ENCODE measurements at places on chromosomes 16 and 17. TPM values are rescaled to one million over a fixed set of nuclear protein-coding genes. Genes with fewer than 3 reads are reported as not detected.

Gene C17orf78
- total RNA-seq = not detected

- no peak for DNase-seq
Observed at GRCh38 chr16:67241008-67241900, 6.0 kb downstream of the FHOD1 start.

- DNase-seq = no peak
Observed at GRCh38 chr17:41678907-41679739, 9.6 kb upstream of the EIF1 start.

DNA sequence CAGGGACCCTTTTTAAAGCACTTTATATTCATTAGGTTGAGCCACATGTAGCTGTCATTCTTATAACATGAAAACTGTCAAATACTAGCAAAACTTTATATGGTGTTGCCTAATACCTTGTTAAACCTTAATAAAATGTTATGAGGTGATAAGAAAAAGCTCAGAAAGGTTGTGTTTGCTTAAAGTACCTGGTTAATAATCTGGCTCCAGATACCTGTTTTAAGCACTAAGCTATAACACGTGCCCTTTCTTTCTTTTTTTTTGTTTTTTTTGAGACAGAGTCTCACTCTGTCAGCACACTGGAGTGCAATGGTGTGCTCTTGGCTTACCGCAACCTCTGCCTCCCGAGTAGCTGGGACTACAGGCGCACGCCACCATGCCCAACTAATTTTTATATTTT lies 58.9 kb upstream of the STAC2 start:
- DNase-seq = no peak

Gene PTGES3L
- total RNA-seq = 6.5 TPM

Gene MMP15
- total RNA-seq = 85.0 TPM

DNA sequence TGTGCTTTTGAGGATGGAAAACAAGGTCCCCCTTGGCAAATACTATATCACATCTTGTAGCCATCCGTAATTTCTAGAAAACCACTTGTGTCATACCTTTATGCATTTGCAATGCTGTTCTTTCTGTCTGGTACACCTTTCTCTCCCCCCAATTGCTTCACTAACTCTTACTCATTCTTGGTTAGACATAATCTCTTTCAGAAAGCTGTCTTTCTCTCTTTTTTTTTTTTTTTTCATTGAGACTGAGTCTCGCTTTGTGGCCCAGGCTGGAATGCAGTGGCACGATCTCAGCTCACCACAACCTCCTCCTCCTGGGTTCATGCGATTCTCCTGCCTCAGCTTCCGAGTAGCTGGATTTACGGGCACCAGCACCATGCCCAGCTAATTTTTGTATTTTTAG lies 94.9 kb upstream of the C17orf78 start:
- no peak for DNase-seq

Gene NEURL4
- 75.2 TPM for total RNA-seq

DNA sequence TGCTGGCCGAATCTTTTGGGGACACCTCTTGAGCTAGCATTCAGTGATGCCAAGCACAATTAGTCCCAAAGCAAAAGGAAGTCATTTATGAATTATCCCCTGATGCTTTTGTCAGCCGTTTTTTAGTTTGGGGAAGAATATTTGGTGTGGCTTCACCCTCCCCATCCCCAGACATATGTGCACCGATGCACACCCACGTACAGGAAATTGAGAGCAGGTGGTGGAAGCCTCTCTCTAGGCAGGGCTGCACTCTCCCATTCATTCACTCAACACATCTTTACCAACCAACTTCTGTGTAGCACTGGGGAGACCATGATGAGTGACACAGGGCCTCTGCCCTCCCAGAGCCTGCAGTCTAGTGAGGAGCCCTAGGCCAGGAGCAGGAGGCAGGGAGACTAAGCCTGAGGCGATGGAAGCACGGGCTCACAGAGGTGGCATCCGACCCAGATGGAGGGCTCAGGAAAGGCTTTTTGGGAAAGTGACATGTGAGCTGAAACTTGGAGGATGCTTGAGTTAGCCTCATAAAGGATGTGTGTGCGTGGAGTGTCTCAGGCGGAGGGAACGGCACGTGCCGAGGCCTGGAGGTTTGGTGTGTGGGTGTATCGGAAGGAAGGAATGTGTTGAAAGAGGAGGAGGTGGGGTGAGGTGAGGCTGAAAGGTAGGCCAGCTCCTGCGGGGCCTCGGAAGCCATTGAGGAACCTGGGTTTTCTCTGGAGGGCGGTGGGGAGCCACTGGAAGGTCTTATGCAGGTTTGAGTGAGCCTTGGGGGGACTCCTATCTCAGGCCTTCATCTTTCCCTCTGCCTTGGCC lies 43.8 kb downstream of the PSME3IP1 start:
- no peak for DNase-seq

DNA sequence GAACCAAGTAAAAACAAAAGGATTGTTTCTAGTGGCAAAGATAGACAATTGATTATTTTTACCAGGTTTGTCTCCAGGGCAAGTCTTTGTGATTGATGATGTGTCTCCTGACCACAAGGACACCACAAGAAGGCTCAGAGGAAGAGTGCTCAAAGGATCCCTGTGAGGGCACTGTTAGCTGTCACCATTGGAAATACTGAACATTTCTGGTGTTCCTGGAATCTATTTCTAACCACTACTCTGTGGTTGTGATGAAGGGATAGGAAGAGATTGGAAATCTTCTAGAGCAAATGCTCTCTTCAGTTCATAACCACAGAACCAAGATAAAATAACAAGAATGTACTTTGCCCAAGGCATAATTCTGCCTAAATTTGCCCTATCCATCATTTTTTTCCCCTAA lies 15.3 kb downstream of the RNF43 start:
- DNase-seq = no peak

Gene MYH2
- not detected for total RNA-seq

DNA sequence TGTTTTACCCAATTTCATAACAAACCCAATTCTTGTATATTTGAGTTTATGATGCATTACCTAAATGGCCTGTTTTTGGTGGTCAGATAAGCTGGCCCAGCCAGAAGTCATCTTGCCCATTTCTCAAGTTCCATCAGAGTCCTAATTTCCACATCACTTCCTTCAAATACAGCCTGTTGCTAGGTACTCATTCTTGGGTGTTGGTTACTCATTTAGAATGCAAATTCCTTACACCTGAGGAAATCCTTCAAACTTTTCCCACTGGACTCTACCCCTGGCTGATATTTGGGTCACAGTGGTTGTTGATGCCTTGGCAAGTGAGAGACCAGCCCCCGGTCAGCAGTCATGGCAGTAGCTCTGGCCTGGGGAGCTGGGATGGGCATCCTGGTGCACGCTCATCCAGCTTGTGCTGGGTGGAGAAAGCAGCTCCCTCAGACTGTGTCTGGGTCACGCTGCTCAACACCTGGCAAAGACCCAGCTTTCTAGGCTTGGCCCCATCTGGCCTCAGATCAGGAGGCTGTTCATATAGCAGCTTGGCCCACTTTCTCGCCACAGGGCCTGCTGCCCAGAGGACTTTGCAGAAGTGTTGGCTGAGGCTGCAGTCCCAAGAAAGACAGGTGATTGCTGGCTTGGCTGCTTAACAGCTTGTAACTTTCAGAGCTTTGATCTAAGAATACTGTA lies 25.8 kb downstream of the WSB1 start:
- DNase-seq = no peak

GRCh38 chr17:4584917-4585637 lies 748 bp downstream of the SMTNL2 start:
- no peak for DNase-seq

Gene TSPAN10
- 4.0 TPM for total RNA-seq

Gene RUSF1
- total RNA-seq = 65.7 TPM

Gene ABI3
- not detected for total RNA-seq

DNA sequence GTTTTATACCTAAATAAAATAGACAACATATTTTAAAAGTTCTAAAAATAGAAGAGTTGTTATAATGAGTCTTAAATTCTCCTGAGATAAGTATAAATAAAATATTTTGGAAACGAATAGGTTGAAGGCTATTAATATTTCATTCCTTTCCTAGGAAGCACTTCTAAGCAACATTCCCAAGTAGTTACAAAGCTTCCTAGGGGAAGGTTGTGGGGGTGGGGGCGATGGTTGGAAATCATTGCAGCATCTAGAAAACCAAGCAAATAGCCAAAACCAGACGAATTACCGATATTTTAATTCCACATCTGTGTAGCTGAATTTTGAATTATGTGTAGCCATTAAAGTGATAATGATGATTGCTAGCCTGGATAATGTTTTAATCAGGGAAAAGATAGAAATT lies 26.9 kb downstream of the PTRH2 start:
- no peak for DNase-seq

GRCh38 chr17:29045734-29046472 lies 3.0 kb downstream of the PIPOX start:
- DNase-seq = no peak

DNA sequence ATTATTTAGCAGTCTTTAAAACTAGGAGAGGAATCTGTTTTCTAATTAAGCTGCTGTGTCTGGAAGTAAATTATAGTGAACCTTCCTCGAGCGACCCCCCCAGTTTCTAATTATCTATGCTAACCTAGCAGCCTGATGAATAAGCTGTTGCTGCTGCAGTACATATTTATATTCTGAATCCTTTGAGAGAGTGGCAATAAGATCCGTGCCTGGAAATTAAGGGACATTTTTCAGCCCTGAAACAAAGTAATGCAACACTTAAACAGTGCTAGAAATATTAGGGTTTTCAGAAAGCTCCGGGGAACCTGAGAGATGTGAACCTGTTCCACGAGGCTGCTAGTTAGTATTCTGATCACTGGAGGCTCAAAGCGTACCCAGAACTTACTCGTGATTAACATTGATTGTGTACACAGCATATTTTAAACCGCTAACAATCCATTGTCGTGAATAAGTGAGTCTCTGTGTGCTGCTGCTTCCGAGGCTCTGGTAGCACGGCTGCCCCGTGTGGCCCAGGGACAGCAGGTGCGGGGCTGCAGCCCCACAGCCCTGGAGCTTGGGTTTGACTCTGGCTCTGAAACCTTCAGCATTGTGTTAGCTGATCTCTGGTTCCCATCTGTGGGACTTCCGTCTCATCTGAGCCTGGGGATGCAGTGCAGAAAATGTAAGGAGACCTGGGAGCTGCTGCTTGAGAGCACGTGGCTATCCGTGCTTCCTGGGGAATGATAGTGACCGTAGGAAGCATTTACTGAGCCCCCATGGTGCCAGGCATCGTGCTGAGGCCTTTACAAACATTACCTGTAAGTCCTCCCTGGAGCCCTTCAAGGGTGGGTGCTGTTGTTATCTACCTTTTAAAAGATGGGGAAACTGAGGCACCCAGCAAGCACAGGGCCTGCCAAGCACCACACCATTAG lies 190.9 kb upstream of the CHMP6 start:
- DNase-seq = no peak

DNA sequence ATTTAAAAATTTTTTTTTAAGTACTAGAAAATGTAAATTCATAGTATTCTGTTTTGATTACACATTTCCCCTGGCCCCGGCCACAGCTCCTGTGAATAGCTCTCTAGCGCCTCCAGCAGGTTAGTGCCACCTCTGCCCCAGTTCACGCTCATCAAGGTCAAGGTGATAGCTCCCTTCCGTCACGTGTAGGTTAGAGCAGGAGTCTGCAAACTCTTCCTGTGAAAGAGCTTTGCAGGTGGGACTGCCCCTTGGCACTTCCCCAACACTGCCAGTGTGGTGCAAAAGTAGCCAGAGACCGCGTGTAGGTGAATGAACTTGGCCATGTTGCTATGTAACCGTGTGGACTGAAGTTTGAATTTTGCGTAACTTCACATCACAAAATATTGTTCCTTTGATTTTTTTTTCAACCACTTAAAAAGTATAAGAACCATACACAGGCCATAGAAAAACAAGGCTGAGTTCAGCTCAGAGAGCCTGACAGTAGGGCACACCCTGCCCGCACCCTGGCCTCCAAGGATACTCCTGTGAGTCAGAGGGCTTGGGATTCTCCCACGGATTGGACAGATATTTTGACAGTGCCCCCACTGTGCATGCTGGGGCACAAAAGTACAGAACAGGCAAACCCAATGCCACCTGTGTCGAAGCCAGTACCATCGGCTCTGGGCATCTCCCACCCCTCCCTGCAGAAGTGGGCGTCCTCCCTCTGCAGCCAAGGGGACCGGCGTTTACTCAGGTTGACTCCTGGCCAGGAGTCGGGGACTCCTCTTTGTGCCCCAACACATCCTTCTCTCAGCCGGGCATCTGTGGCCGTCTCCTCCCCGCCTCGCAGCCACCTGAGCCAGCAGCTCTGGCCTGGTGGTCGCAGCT lies 92.0 kb upstream of the CHMP6 start:
- DNase-seq = no peak

DNA sequence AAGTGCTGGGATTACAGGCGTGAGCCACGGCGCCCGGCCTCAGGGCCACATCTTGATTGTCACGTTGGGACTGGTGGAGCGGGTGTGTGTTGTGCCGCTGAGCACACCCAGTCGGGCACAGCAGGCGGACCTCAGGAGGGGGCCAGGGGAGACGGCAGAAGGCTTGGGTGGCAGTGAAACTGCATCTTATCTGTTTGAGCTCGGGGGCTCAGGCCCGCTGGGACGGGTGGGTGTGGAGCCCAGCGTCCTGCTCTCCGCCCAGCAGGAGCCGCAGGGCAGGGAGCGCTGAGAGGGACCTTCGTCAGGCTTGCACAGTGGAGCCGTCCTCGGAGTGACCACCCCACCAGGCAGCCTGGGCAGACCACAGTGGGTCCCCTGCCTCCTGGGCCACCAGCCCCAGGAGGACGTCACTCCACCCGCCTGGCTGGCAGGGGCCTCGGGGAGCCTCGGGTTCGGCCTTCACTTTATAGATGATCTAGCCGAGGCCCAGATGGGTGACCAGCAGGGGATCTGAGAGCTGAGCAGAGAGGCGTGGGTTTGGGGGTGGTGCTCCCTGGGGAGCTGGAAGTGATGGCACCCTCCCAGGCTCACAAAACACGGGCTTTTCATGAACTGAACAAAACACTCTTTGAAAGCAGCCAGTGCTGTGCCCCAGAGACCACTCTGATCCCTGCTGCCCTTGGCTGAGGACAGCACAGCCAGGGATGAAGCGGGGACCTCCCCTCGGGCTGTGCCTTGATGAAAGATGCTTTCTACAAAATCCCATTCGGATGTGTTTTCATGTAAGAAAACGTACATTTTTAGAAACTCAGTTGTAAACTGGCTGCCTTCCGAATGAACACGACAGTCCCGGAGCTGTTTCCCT lies 181.1 kb downstream of the SEC14L1 start:
- DNase-seq = no peak

DNA sequence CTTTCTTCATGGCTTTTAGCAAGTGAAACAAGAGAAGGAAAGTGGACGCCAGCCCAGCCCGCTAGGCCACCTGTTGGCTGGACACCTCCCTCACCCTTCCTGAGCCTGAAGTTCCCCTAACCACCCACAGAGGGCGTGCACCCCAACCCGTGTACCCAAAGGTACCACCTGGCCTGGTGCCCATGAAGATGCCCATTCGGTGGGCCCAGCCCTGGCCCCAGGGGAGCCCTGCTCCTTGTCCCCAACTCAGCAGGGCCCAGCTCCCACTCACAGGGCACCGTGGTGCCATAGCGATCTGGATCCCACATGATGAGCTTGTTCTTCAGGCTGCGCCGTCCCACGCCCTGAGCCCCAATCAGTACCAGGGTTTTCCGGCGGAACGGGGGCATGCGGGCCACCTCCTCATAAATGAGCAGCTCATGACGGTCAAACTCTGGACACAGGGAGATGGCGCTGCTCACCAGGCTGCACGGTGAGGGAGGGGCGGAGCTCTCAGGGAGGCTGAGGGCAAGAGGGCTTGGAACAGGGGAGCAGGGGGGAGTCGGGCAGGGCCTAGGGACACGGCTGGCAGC lies 26.8 kb downstream of the MPP2 start:
- no peak for DNase-seq

Gene TPSB2
- total RNA-seq = not detected
